ENCODE measurements at places on chromosomes 12 and 14.

- no peak for DNase-seq
Measured at GRCh38 chr12:72570601-72571000, 298.4 kb downstream of the TRHDE start.

DNA sequence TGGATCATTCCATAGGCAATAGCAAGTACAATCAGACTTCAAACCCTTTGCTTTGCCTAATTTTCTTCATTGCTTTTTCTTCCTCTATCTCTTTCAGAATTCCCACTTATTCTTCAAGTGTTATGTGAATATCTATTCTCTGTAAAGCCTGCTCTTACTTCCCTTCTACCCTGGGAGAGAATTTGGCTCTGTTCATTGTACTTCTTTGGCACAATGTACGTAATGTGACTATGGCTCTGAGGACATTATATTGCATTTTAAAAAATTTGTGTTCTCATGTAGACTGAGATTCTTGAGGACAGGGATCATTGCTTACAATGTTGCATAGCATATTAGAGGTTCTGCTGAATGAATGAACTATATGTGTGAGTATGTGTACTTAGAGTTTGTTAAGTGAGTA lies 16.9 kb upstream of the PRICKLE1 start:
- DNase-seq, result no peak

- DNase-seq, result no peak
Measured at GRCh38 chr12:97877404-97877803, 414.8 kb downstream of the RMST start.

GRCh38 chr14:51789114-51789513 lies 71.3 kb upstream of the GNG2 start:
- no peak for DNase-seq

- no peak for DNase-seq
Measured at GRCh38 chr14:91047174-91047753, 13.2 kb downstream of the RPS6KA5 start.

- DNase-seq, result no peak
Measured at GRCh38 chr14:74483321-74483720, 9.8 kb downstream of the NPC2 start.

GRCh38 chr12:64025174-64025958 lies 180.9 kb downstream of the SRGAP1 start:
- no peak for DNase-seq

- DNase-seq, result no peak
Measured at GRCh38 chr14:73785336-73785833, 66.2 kb upstream of the PTGR2 start.

All from stimulated activated CD4-positive, alpha-beta T cell treated with anti-CD3 and anti-CD28 coated beads, Interleukin-12 subunit alpha, Interleukin-12 subunit beta, amount 100 ng/mL, for 24 hours (primary cell).